ENCODE measurements at places on chromosomes 3 and 15.

- DNase-seq, result no peak
Measured at GRCh38 chr15:62856466-62857246, 185.9 kb upstream of the TPM1 start.

DNA sequence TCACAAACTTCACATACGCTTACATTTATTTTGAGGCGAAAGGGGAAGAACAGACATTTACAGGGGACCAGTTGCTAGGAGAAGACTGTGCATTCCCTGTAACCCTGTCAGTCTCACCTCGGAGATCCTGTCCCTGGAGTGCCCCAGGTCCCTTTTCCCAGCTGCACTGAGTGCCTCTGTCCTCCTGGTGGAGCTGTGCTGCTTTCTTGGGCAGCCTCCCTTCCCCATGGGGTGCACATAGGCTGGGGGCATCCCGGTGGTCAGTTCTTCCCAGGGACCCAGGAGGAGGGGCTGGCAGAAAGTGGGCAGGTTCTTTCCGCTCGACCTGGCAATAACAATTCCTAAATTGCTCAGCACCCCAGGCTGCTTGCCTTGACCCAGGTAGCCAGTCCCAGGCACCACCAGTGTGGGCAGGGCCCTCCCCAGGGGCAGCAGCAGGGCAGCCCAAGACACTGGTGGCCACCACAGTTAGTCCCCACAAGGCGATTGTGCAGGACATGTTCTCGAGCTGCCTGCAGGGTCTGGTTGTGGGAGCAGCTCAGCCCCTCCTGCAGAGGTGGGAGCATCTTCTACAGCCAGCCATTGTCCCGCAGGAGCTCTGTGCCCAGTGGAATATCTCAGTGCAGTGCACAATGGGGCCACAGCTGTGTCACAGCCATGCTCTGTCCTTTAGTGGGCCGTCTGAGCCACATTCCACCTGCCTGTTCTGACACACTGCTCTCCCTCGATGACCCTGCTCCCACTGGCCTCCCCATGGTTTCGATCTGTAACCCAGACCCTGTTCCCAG, 36.3 kb downstream of the APBA2 start:
- DNase-seq, result no peak

DNA sequence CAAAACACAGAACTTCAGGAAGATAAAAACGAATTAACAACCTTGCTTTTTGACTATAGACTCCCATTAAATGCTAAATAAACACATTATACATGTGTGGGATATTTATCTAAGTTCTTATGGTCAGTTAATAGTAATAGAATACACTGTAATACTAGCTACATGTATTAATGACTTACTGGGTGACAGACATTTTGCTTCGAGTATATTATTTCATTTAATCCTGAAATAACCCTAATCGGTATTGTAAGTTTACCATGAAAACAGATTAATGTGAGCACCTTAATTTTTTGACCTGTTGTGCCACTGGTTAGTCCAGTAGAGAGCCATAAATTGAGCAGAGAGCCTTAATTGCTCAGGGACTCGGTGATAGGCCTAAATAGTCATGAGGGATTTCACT, 151.1 kb downstream of the ROBO2 start:
- no peak for DNase-seq

- DNase-seq, result no peak
Measured at GRCh38 chr3:128335621-128336296, 130.9 kb downstream of the DNAJB8 start.

DNA sequence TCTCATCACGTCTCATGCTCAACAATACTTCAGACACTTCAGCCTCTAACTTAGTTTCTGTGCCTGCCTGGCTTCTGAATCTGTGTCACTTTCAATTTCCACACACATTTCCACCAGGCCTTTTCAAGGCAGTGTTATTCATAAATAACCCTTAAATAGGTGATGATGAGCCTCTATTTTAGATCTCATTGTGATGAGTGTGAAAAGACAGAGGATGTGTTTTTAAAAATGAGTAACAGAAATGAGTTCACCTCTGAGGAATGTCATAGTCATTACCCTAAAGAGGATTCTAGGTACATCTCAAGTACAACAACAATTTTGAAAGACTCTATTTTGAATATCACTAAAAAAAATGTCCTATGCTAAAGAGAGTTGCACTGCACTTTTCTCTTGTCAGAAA, 64.6 kb downstream of the STAC start:
- no peak for DNase-seq

DNA sequence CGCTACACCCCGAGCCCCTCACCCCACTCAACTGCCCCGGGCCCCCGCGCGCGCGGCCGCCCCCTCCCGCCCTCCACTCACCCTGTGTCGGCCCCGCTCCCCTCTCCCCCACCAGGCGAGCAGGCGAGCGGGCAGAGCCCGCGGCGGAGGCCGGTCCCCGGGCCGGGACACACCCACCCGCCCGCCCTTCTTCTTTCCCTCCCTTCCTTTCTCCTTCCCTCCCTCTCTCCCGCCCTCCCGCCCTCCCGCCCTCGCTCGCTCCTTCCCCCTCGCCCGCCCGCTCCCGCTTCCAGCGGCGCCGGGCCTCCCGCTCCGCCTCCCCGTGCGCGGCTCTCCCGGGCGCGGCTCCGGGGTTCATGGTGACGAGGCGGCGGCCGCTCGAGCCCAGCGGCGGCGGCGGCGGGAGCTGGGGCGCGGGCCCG, at the start of gene CTDSPL:
CTDSPL (plus strand) TSS at position 261 of the 422 bp plus-strand sequence. CDS start 320 bp downstream, outside the sequence.
- no peak for DNase-seq

DNA sequence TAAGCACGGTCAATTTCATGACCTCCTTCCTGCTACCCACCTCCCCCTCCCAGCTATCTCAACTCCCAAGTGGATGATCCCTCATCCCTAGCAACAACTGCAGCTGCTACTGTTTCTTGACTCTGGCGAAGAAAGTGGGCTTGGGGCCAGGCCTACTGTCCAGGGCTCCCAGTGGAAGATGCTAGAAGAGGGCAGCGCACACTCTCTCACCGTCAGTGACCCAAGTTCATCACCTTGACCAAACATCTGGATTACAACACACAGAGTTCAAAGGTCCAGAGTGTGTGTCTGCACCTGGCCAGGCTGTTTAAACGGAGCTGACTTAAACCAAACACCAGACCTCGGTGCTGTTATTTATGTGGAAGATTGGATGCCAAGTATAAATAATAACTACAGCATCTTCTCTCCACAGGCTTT, 385.6 kb downstream of the SHQ1 start:
- DNase-seq, result no peak

- DNase-seq, result no peak
Measured at GRCh38 chr3:36494461-36495109, 114.3 kb downstream of the STAC start.

GRCh38 chr15:98514034-98514622, 134.2 kb upstream of the IGF1R start:
- DNase-seq, result no peak

- DNase-seq, result no peak
Measured at GRCh38 chr3:160401291-160402095, 2.0 kb downstream of the SMC4 start.

GRCh38 chr15:67114846-67115585, 49.6 kb downstream of the SMAD3 start:
- no peak for DNase-seq

GRCh38 chr3:53030619-53031449, 15.0 kb downstream of the SFMBT1 start:
- DNase-seq, result peak; percentile 16

DNA sequence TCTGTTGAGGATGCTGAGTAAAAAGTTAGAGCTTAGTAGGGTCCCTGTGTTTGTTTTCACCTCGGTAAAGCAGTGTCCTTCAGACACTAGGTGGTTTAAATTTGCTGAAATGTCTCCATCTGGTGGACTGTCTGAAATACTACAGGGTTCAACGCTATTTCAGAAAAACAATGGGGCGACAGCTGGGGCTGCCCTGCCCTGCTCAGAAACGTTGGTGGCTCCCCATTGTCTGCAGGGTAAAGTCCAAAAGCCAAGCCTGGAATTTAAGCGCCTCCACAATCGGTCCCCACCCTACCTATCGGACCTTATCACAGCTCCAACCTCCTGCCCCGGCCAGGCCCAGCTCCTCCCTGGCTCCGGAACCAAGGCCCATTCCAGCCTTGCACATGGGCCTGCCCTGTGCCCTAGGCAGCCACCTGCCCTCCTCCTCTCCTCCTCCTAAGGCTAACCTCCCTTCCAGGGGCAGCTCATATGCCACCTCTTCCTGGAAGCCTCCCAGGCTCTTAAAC, 4.3 kb upstream of the TSEN2 start:
- DNase-seq, result no peak

GRCh38 chr3:133464573-133464972, 64.7 kb downstream of the BFSP2 start:
- no peak for DNase-seq

DNA sequence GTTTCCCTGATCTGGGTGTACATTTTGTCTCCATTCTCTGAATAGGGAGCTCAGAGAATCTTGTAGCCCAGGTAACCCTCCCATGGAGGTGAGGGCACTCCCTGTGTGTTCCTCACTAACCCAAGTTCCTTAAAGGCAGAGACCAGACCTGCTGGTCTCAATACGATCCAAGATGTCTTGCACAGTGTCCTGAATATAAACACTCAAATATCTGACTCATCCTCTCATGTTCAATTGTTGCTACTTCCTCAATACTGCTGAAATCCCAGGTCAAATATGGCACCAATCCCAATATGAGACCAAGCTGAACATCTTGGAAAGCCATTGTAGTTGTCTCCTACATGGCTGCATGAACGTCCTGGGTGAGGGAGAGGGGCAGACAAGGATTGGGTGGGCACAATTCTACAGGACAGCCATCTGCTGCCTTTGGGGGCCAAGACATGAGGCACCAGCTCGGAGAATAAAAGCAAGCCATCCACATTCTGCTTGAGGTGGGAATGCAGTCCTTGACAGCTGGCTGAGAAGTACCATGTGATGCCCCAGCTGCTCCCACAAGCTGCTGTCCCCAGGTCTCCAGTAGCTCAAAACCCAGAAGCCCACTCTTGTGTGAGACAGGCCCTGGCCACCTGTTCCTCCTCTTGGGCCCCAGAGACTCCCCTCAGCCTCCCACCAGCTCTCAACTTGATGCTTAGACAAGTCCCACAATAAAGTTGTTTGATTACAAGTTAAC, 18.2 kb downstream of the TBC1D2B start:
- DNase-seq, result no peak

DNA sequence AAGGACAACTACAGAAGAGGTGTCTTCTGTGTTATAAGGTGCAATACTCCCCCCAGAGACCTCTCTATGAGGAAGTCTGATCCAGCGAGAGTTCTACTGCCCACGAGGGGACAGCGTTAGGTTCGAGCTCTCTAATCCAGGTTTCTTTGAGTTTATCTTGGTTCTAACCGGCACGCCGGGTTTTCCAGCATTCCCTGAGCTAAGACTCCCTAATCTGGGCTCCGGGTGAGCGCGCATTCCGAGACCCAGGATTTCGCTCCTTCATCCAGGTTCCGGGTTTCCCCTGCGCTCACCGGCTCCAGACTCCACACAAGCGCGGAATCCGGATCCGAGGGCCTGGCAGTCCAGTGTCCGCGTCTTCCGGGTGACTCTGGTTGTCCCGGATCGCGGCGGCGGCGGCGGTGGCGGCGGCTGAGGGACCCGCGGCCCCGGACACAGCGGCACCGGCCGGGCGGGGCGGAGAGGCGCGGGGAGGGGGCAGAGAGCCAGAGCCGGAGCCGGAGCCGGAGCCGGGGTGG, at the start of gene ZNF609:
ZNF609 (plus strand) TSS at position 373 of the 518 bp plus-strand sequence. CDS start 38,842 bp downstream, outside the sequence.
- DNase-seq, result peak; percentile 90

GRCh38 chr3:38315488-38316230, 30.9 kb upstream of the XYLB start:
- no peak for DNase-seq

- no peak for DNase-seq
Measured at GRCh38 chr3:95460274-95460673, 1354.1 kb upstream of the EPHA6 start.

DNA sequence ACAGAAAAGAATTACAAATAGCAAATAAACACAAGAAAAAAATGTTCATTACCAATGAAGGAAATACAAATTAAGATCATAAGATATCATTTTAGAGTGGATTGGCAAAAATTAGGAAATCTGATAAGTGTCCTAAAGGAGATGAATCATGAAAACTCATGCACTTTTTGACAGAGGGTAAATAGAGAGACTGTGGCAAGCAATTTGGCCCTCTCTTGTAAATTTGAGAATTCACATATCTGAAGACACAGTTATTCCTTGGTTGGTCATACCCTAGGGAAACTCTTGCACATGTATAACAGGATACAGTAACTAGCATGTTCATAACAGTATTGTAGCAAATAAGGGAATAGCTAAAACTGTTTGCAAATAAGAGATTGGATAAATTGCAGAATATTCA, 246.0 kb upstream of the GADL1 start:
- no peak for DNase-seq

GRCh38 chr3:161893972-161894371, 397.4 kb downstream of the OTOL1 start:
- DNase-seq, result no peak

GRCh38 chr3:50150863-50151686, 4.0 kb upstream of the SEMA3F start:
- no peak for DNase-seq

GRCh38 chr3:134334231-134334900, 39.9 kb downstream of the AMOTL2 start:
- DNase-seq, result no peak

DNA sequence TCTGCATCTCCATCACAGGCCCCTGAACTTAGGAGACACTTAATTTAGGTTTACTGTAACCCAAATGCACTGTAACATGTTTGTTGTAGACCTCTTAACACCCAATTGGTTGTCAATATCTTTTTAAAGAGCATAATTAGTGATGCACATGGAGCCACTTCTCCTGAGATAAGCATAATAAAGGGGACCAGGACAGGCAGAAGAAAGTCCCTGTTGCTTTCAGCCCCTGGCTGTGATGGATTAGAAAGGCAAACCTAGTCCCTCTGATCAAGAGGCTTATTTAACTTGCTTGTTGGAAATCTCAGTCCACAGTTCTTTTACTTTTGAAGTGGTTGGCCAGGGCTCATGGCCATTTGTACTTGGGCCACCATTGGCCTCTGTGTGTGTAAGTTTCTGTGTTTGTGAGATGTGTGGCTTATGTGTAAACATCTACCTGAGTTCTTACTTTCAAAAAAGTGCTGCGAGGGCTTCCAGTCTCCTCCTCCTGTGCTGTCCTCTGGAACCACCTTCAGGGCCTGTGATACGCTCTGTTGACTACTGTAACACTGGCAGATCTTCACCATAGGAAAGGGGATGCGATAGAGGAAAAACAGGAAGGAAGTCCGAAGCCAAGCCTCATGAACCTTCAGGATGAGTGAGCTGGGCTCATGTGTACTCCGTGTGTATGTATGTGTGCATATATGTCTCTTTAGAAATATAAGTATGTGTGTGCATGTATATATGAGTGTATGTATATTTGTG, 136.2 kb downstream of the EPHB1 start:
- no peak for DNase-seq

DNA sequence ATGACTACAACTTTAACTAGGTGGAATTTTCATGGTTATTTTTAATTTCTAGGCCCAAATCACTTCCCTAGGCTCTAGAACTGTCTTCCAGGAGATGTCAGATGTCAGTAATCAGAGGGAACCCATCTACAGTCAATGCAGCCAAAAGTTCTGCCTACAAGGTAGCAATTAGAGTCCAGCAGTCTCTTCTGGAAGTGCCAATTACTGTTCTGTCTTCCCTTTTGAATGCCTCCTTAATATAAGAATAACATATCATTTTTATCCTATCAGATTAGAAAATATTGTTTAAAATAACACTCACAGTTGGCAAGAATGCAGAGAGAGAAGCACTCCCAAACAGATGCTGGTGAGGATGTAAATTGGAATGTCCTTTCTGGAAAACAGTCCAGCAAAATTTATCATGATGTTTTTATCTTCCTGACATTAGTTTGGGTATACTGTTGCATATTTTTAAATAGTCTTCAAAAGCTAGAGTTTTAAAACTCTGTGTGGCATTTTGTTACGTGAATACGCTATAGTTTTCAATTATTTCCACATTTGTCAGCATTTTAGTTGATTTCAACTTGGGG, 543.7 kb downstream of the FHIT start:
- no peak for DNase-seq

GRCh38 chr15:38002883-38003477, 68.5 kb downstream of the TMCO5A start:
- DNase-seq, result no peak

Data from T-helper 2 cell treated with Interferon-gamma antibody and Interleukin-4, amounts not matched to agents 5 μg/mL and 100 μg/mL, for 36 hours (primary cell).